CD14-positive monocyte (primary cell): ENCODE measurements at places on chromosomes 2 and 18.

DNA sequence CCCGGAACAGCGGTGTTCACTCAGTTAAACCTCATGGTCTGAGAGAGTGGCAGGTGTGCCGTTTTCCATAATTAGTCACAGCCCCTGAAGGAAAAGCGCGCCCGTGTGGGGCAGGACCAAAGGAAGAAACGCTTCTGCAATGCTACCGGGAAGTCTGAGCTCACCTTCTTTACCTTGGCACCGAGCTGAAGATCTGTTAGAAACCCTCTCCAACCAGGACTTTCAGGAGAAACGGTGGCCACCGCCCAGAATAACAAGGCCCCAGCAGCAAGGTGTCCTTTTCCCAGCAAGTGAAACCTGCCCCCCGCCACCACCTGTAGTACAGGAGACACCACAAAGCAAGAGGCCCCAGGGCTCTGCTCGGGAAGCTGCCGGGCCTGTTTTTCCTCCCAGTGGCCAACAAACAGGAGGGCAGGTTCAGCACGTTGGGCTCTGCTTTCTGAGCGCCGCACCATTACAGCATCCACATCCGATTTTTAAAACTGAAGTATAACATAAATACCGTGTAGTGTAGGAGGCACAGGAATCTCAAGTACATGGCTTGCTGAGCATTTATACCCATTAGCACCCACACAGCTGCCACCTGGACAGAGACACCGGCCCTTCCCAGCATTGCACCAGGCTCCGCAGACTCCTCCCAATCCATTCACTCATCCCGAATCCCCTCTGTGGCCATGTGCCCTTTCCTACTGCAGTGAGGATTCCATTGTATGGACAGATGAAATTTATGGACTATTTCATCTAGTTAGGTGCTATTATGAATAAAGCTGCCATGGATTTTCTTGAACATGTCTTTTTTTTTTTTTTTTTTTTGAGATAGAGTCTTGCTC lies 121.8 kb upstream of the RIOK3 start:
- no peak for DNase-seq

GRCh38 chr18:10284540-10285282 lies 169.7 kb upstream of the APCDD1 start:
- DNase-seq = peak; percentile 23

- no peak for DNase-seq
Observed at GRCh38 chr2:140349695-140350094, 1569.5 kb upstream of the NXPH2 start.

- no peak for DNase-seq
Observed at GRCh38 chr2:225254363-225254762, 145.1 kb upstream of the NYAP2 start.

GRCh38 chr2:218360453-218360852 lies 3.8 kb downstream of the CATIP start:
- DNase-seq = peak; percentile 87

GRCh38 chr2:60447943-60448342 lies 105.5 kb downstream of the BCL11A start:
- no peak for DNase-seq

GRCh38 chr18:28065031-28065792 lies 111.7 kb downstream of the CDH2 start:
- DNase-seq = no peak

GRCh38 chr2:11701751-11702301 lies 31.8 kb upstream of the NTSR2 start:
- DNase-seq = peak; percentile 97

DNA sequence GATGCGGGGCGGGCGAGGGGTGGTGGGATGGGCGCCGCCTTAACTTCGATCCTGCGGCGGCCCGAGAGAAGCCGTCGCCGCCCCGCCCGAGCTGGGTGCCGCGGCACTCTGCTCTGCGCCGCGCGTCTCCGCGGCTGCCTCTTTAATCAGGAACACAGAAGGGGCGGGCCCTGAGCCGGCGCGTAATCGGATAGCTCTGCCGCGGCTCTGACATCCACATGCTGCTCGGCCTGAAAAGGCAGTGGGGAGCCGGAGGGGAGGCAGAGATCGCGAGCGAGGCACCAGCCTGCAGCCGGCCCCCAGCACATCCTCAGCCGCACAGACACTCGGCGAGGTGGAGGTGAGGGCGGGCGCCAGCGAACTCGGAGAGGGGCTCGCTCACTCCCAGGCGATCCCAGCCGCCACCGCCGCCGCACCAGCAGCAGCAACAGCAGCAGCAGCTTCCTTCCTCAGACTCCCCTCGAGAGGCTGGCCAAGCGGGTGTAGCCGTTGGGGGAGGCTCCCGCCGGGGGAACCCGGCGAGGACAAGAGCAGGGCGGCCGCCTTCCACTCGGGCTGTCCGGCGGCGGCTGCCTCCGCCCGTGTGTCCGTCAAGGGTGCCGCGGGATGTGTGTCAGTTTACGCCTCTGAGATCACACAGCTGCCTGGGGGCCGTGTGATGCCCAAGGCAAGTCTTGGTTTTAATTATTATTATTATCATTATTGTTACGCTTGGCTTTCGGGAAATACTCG lies at the start of gene NRP2:
Gene NRP2 (plus strand): TSS at position 263 of the 732 bp plus-strand sequence. CDS start 790 bp downstream, outside the sequence.
- peak; percentile 41 for DNase-seq

DNA sequence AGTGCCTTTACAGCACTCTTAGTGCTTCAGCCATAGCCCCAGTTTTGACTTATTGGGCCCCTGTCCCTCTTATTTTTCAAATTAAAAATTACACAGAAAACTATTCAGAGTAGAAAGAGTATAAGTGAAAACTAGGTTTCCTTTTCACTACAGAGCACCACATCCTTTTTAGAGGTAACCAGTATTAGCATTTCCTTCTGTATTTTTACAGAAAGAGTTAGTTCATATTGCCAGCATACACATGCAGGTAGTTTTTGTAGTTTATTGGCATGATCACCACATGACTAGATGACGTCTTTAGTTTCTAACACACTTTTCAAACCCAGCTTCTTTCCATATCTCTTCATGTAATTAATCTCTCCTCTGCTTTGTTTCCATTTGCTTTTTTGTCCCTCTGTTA lies 66.4 kb downstream of the UBE2E3 start:
- no peak for DNase-seq

- peak; percentile 23 for DNase-seq
Observed at GRCh38 chr18:49015886-49016647, 65.3 kb upstream of the SMAD7 start.

GRCh38 chr2:7502336-7502735 lies 585.1 kb downstream of the RNF144A start:
- peak; percentile 49 for DNase-seq

GRCh38 chr2:166170356-166170755 lies 42.5 kb upstream of the SCN1A start:
- DNase-seq = no peak

DNA sequence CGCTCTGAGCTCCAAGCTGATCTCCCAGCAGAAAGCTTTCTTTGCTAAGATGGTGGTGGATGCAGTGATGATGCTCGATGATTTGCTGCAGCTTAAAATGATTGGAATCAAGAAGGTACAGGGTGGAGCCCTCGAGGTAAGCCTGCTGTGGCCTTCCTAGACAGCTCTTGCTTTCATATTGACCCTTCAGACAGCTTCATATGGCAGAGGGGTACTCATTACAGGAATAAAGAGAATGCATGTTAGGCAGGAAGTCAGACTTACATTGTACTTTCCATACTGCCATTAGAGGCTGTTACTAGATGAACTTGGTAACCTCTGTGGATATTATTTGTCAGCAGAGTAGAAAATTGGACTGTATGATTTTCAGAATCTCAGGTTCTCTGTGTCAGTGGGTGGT lies 10.5 kb downstream of the CCT7 start:
- DNase-seq = no peak

GRCh38 chr2:101329026-101329425 lies 20.5 kb upstream of the RNF149 start:
- no peak for DNase-seq

- peak; percentile 64 for DNase-seq
Observed at GRCh38 chr2:224584111-224584784, 915 bp downstream of the CUL3 start.

DNA sequence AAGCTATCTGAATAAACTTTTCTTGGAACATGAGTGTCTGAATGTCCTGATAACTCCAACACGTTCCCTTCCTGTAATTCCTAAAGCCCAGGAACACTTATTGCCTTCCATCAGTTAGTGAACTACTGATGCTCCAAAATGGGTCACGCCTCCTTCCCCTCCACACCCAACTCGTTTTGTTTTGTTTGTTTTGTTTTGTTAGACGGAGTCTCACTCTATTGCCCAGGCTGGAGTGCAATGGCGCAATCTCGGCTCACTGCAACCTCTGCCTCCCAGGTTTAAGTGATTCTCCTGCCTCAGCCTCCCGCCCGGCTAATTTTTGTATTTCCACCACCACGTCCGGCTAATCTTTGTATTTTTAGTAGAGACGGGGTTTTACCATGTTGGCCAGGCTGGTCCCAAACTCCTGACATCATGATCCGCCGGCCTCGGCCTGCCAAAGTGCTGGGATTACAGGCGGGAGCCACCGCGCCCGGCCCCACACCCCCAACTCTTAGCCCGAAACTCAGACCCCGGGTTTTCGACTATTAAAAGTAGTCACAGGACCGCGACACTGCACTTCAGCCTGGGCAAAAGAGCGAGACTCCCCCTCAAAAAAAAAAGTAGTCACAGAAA lies 774 bp downstream of the IER3IP1 start:
- no peak for DNase-seq

DNA sequence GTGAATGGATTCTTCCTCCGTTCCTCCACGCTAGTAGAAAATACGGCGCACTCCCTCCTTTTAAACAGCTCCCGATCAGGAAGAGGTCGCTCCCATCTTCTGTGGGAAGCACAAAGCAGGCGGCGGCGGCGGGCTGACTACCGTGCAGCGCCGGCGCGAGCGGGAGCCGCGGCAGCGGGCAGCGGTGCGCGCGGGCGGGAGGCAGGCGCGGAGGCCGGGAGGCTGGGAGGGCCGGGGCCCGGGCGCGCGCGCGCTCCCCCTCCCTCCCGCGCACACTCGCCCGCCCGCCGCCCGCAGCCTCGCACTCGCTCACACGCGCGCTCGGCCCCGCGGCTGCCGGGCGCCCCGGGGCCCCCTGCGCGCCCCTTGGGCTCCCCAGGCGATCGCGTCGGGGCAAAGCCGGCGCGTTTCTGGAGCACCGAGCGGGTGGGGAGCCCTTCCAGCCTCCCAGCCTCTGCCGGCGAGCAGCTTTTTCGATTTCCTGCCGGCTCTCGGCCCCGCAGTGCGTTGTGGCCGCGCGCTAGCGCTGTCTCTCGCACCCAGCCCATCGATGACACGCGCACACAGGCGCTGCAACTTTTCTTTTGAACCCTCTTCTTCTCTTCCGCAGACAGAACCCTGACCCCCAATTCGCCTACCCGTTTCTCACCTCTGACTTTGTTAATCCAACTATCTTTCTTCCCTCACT lies at the start of gene SLC8A1:
Gene SLC8A1 (minus strand): TSS at position 173 of the 688 bp plus-strand sequence.
- no peak for DNase-seq

- DNase-seq = no peak
Observed at GRCh38 chr2:38653380-38653714, 12.6 kb upstream of the GALM start.

DNA sequence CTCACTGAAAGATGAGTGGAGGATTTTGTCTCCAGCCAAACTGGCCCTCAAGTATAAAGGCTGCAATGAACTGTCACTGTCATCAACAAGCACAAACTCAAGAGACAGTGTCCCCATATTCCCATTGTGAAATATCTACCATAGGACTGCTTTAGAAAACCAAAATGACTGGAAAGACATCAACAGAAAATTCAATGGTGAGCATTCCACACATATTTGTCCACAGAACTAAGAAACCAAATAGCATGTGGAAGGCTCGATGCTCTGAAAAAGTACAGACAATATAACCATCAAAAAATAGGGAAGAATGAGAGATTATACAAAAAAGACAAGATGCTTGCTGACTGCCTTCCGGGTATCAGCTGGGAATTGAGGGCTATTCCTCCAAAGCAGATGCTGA lies 37.6 kb downstream of the TGFBRAP1 start:
- no peak for DNase-seq

DNA sequence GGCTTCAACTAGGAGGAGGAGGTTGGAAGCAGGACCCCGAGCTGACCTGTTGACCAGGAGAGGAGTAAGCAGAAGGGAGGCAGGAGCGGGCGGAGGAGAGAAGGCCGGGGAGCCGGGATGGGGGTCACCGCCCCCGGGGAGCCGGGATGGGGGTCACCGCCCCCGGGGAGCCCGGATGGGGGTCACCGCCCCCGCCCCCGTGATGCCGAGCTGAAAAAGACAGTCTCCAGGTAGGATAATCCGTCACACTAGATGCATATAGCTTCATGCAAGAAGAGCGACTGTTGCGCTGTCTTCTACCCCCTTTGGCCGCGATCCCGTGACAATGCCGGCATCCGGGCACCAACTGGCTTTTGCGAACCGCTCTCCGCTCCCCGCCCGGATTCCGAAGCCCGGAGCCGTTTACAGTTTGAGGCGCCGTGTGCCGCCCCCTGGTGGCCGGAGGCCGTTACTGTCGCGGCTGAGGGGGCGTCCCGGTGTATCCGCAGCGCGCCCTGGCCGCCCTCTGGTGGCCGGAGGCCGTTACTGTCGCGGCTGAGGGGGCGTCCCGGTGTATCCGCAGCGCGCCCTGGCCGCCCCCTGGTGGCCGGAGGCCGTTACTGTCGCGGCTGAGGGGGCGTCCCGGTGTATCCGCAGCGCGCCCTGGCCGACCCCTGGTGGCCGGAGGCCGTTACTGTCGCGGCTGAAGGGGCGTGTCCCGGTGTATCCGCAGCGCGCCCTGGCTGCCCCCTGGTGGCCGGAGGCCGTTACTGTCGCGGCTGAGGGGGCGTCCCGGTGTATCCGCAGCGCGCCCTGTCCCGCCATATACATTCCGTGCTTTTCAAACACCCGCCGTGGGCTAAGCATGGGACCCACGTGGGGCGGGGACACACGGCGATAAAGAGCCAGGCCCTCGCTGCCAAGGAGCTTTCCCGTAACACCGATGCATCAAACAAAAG lies 89.6 kb downstream of the ACTR3 start:
- no peak for DNase-seq

DNA sequence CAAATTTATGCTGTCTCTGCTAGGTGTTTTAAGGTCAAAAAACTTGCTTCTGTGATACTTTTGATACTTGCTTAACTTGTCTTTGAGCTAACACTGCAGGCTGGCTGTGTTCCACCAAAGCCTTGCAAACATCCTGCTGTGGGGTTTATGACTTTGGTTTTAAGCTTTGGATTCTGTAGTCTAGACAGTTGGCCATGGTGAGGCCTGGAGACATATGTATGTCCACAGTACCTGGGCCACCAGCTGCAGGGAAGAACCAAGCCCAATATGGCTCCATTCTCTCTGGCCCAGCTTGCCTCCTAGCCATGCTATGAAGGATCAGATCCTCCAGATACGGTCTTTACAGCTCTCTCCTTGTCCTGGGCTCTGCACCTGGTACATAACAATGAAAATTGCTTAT lies 113.9 kb downstream of the INO80D start:
- no peak for DNase-seq

- DNase-seq = no peak
Observed at GRCh38 chr2:26469955-26470354, 8.0 kb downstream of the OTOF start.

- peak; percentile 24 for DNase-seq
Observed at GRCh38 chr2:112835061-112835501, 1.5 kb downstream of the IL1B start.

DNA sequence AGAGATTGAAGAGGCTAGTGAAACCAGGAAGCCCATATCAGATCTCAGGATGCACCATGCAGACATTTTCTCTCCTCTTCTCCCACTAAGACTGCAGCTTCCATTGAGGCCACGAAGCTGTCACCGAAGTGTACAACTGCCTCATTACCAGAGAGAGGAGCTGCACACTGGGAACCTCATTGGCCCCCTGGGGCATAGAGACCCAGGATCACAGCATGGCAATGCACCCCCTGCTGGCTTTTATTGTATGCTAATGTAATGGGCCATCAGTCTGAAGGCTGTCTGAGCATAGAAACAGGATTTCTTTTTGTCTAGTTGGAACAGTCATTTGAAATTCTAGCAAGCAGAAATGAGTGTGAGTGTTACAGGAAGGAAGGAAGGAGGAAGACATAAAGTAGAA lies 861.6 kb upstream of the CELF4 start:
- no peak for DNase-seq
